Stimulated activated CD8-positive, alpha-beta memory T cell treated with anti-CD3 and anti-CD28 coated beads, Interleukin-2, amount 100 ng/mL, for 1 hour (primary cell): ENCODE measurements at places on chromosomes 4 and X.

DNA sequence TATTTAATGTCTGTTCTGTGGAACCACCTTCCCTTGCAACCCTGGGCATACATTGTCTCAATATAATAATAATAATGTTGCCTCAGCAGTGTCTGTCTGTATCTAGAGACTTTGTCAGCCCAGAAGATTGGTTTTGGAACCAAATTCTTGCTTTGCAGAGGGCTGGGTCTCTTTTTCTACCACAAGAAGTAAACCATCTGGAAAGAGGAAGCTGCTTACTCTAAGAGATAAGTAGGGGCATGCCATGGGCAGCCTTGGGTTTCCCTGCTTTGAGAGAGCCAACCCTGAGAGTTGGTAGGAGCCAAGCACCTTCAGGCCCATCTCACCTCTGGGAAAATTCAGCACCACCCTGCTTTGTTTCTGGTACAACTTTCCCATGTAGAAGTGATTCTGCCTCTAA is 27.0 kb downstream of the TMEM31 start:
- no peak for DNase-seq

DNA sequence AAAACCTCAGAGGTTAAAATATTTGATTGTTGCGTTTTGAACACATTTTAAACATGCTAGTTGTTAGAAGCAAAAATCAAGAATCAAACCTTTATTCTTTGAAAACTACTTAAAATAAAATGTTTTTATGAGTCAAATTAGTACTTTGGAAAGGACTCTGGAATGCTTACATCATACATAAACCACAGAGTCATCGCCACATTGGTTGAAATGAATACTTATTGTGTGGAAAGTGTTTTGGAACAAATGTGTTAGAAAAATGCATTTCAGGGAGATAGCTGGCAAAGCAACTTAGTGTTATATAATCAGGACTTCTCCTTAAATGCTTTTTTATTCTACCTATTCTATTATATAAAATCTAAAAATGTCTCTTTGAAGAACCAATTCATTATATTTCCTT is 49.4 kb upstream of the CAMK2D start:
- no peak for DNase-seq

- DNase-seq = no peak
These were observed 109.3 kb upstream of the TBC1D9 start for GRCh38 chr4:140865253-140866217.

DNA sequence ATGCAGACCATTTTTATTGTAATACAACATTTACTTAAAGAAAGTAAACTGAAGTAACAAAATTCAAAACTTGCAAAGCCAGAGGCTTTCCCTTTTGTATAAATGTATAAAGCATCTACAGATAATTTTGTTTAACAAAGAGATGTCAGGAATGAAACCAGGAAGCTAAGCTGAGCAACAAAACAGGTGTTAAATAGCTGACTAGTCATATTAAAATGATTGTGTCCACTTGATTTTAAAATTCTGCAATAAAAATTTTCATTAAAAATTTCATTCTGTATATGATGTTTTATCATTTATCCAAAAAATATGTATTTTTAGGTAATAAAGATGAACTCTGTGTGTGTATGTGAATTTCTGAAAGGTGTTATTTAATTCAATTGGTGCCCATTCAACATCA is 72.0 kb upstream of the TRAM1L1 start:
- no peak for DNase-seq

GRCh38 chr4:145984563-145984962 is 45.9 kb upstream of the ZNF827 start:
- DNase-seq = no peak
